Stimulated activated CD4-positive, alpha-beta T cell treated with anti-CD3 and anti-CD28 coated beads, TNF-alpha, amount 100 ng/mL, for 1 hour (primary cell): ENCODE measurements at places on chromosomes 2 and 18.

- no peak for DNase-seq
Observed at GRCh38 chr2:151176661-151177060, 85.0 kb downstream of the RBM43 start.

DNA sequence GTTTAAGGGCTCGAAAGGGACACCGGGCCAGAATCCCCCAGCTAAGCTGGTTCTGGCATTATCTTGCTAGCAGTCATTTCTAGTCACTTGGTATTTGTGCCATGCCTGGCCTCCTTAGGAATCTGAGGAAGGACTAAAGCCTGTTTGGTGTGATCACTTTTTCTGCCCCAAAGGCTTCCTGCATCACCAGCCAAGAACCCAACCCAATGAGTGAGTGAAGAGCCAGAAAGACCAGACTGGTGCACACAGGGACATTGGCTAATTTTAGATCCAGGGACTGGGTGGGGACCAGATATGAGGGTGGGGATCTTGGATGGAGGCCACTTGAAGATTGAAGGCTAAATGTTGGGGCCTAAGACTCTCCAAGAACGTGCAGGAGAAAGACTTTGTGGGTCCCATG lies 411.9 kb upstream of the TNP1 start:
- no peak for DNase-seq

DNA sequence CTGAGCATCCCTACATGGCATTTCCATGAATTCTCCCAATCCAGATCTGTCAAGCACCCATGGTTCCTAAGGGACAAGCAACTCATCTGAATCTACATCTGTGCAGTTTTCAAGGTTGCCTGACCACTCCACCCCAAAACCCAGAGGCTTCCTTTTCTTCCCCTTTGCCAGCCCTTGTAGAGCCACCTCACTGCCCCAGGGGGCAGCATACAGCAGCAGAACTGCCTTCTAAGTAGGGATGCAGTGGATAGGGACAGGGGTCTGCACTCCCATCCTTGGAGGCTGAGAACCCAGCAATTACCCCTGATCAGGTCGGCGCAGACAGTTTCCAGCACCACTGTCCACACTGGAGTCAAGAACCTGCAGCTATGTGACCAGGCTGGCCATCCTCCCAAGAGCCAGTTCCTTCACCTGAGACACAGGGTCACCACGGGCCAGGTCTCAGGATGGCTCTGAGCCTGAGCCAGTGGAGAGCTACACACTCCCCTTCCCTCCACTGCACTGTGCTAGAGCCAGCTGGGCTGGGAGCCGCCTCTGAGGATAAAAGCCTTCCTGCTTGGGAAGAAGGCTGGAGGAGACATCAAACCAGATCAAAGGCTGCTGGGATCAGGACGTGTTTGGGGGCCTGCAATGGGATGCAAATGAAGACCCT lies 283.1 kb downstream of the CELF4 start:
- no peak for DNase-seq

- no peak for DNase-seq
Observed at GRCh38 chr2:74851191-74851566, 17.3 kb downstream of the HK2 start.

DNA sequence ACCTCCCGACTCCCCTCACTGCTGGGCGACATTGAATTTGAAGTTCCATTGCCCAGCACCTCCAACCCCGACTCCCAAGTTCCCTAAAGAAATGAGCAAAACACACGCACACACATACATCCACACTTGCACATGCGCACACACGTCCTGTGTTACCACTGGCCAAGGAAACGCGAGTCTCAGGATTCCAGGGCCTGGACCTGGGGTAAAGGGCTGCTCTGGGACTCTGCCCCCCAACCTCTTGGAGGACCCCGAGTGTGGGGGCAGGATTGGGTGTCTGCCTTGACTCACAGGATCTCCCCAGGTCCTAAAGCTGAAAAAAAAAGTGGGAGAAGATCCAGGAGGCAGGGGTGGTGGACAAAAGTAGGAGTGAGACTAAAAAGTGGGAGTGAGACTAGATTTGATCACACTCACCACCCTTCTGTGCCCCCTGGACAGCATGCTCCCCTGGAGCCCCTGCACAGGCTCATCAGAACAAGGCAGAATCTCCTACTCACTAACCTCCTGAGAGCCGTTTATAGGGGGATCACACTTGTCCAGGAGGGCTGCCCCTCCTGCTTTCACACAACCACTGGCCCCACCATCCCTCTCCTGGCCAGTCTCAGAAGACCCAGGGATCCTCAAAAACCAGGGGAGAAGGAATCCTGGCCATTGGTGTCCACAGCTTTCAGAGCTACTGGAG lies 202.2 kb downstream of the TNS1 start:
- DNase-seq = no peak
